ENCODE measurements at places on chromosomes 7 and 10.
A peak's percentile ranks its signal among the peaks of the same experiment; 100 is the strongest.

DNA sequence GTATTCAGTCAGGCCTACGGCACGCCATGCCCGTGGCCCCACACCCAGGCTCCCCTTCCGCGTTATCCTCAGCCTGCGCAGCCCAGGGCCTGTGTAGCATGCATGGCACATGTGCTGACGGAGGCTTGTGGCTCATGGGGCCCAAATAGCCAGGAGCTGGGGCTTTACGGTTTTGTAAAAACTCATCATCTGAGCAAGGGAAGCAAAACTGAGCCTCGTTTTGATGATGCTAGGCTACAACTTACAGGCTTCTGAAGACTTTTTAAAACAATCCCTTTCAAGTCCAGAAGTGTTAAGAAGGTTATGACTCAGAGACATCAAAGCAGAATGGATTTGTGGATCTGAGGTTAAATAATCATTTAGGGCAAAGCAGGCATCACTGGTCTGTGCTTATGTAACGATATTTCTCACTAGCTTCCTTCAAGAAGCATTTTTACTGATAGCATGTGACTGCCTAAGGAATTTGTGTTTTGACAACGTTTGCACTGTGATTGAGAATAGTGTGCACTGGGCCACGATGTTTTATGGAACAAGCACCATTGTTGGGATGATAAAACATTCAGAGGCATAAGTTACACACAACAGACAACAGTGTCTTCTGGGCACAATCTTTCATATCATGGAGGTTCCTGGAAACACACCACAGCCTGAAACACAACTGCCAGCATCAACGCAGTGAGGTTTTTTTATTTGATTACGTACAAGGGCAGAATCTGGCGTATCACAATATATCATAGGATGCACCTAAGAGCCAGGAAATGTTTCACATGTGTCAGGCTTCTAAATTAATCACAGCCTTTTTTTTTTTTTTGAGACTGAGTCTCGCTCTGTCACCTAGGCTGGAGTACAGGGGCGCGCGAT lies 274.3 kb downstream of the CCDC3 start:
- no peak for DNase-seq

- DNase-seq, result peak; percentile 37
Measured at GRCh38 chr10:80535671-80536360, 1.9 kb upstream of the SH2D4B start.

- DNase-seq, result no peak
Measured at GRCh38 chr7:98855610-98856422, 14.0 kb downstream of the TMEM130 start.

- DNase-seq, result no peak
Measured at GRCh38 chr7:1554333-1555045, 1.5 kb downstream of the TMEM184A start.

DNA sequence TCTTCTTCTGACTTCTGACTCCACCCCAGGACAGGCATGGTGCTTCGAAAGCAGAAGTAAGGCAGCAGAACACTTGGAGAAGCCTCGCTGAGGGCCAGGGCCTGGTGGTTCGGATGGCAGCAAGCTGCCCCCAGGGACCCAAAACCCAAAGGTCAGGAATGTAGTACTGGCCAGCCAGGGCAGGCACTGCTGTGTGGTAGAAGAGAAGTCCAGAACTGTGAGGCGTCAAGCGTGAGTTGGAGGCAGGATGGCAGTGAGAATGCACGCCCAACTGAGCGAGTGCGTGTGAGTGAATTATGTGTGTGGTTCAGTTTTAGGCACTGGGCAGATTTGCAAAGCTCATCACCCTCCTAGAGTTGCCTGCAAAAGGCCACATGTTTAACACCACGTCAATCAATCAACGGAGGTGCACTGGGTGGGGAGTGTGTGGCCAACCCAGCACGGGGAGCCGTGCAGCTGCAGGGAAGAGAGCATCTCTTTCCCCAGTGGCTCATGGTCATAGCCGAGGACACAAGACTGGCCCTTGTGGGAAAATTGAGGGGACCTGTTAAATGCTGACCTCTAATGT lies 144.3 kb downstream of the KCNMA1 start:
- no peak for DNase-seq

DNA sequence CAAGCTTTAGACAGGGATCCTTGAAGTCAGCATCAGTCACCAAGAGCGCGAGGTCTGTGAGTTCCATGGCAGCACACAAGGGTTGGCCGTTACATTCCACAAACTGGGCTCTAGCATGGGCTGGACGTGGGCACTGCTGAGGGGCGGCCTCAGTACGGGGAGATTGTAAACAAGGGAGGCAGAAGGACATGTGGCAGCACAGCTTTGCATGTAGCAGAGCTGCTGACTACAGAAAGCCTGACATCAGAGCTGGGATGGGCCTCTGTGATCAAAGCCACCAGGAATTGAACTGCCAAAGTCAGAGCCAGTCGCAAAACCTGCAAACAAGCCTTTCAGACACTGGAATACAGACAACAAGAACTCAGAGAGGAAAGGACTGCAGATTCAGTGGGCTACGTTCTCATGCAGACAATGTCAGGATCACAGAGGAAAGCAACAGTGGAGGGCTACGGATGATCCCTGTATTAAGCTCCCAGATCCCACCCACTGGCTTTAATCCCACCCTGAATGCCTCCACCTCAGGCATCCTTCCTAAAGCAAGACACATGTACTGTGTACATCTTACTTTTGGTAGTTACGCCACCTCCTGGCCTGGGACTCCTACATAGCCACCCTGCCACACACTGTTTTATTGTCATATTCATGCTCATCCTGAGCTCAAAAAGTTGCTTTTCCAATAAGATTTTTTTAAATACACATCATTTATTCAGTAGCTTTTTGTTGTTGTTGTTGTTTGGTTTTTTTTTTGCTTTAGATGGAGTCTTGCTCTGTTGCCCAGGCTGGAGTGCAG lies 291.1 kb upstream of the IMMP2L start:
- no peak for DNase-seq

GRCh38 chr10:79277579-79278269 lies 69.5 kb upstream of the PPIF start:
- DNase-seq, result no peak

- DNase-seq, result no peak
Measured at GRCh38 chr7:129515381-129515780, 13.1 kb downstream of the SMKR1 start.

GRCh38 chr10:27687326-27687725 lies 58.3 kb downstream of the MKX start:
- DNase-seq, result no peak

- DNase-seq, result no peak
Measured at GRCh38 chr7:37833818-37834146, 14.6 kb upstream of the NME8 start.

DNA sequence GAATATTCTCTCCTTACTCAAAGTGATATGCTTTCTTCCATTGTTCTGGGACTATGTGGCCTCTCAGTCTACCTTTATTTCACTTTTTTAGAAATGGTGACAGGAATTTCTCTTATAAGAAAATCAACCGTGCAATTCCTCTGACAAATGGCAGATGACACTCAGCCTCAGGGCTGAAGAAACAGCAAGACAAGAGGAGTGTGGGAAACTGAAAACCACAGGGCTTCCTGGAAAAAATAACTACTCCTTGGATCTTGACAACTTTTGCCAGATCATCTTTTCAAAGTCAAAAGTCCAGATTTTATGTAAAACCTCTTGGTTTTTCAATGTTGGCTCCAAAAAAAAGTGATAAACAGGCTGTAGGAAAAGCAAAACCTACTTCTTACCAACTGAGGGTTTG lies 121.5 kb downstream of the TYW1B start:
- no peak for DNase-seq

GRCh38 chr7:105101864-105102263 lies 87.9 kb downstream of the KMT2E start:
- no peak for DNase-seq

GRCh38 chr7:22066522-22066921 lies 120.8 kb upstream of the CDCA7L start:
- no peak for DNase-seq

DNA sequence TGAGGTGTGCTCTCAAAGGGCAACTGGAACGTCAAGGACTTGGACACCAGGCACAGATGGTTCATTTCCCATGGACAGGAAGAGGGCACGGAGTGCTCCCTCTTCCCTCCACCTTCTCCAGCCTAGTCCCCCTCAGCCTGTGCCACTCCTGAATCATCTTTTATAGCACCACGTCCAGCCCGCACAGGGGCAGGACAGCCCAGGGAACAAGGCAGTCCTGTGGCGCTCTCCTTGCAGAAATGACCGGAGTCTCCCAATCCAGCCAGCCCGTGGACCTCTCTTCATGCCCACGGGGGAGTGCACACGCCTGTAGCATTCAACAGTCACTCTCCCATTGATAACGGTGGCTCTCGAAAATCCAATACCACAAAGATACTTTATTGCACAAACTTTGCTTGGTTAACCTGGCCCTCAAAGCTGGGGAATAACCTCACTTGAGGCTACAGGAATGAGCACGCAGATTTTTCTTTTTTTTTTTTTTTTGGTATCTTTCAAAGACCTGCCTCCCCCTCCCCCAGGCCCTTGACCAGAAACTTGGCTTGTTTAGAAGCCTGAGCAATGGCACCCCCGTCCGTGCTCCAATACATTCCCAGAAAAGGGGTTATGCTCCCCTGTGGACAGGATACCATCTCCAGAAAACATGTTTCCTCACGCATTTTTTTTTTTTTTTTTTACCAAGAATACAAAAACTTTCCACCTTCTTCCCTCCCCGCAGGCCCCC lies 733 bp downstream of the PRKCQ start:
- DNase-seq, result no peak

GRCh38 chr7:156218544-156219306 lies 406.5 kb upstream of the SHH start:
- DNase-seq, result no peak

DNA sequence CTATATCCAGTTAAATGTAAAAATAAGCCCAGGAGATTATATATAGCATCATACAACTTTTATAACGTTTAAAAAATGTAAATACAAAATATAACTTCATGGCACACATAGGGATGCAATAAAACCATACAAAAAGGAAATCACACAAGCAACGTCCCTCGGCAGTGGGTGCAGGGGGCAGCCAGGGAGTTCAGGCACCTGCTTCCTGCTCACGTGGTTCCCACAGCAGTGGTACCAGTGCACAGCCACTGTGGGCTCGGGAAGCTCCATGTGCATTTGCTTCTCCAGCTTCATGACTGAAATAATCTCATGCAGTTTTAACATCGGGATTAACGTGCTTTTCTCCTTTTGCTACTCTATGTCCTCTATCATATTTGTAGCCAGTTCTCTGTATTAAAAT lies 255.5 kb upstream of the CXCL12 start:
- no peak for DNase-seq

- DNase-seq, result no peak
Measured at GRCh38 chr7:42127232-42127622, 109.8 kb downstream of the GLI3 start.

DNA sequence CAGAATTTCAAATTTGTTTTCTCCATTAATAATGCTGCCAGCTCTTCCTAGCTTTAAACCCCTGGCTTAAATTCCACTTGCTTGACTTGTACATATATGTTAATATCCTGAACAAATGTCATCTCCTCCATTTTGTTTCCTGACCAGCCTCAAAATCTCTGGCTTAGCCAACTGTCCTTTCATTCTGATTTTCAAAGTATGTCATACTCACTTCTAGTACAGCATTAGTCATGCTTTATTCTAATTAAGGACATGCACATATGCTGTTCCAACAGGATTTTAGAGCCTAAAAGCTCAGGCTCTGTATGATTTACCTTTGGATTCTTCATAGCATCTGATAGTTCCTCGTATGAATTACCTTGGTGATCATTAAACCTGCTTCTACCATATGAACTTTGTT lies 158.3 kb downstream of the ZNF438 start:
- DNase-seq, result no peak

DNA sequence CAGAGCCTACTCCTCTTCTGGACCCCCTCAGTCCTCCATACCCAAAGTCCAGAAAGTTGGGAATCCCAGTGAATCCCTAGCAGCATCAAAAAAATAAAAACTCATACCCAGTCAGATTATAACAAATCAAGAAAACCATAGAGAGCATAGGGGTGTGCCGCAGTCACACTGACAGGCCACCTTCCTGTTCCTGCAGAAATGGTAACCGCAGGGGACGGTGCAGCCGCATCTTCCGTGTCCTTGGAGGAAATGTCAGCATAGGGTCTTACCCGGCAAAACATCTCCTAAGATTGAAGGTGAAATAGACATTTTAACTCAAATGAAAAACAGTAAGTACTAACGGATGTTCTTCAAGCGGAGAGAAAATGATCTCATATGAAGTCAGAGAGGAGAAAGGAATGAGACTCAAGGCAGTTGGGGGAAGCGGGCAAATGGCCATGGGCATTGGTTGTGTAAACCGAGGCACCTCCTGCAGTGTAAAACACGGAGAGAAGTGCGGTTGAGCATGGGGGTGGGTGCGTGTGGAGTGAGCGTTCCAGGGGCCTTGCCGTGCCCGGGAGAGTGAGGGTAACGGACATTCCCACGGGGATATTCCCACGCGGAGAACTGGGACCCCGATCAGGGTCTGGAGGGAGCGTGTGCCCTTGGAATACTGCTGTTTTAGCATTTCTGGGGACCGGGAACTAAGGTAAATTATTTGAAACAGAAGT lies 110.8 kb downstream of the NKX6-2 start:
- no peak for DNase-seq

DNA sequence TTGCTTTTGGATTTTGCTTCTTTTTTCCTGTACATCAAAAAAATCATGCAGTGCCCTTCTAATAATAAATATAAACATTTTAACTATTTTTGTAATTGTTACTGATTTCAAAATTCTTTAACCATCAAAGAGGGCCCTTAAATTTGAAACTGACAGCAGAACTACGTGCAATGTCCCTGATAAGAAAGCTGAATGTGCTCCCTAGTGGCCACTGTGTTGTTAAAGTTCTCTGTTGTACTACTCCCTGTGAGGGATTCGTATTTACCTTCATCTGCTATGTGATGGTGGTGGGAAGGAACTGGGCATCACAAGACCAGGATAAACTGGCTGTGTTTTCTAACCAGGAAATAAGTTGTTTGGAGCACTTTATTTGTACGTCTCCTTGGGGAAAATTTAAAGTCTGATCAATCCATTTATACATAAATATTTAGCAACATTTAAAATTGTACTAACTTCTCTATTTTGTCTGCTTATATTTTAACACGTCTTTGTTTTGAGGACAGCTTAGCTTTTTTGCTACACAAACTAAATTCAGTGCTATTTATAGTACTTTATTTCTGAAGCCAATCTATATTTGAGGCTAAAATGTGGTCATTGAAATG lies 322.4 kb downstream of the HGF start:
- no peak for DNase-seq

- peak; percentile 64 for DNase-seq
Measured at GRCh38 chr7:131607291-131608115, 51.1 kb upstream of the PODXL start.

DNA sequence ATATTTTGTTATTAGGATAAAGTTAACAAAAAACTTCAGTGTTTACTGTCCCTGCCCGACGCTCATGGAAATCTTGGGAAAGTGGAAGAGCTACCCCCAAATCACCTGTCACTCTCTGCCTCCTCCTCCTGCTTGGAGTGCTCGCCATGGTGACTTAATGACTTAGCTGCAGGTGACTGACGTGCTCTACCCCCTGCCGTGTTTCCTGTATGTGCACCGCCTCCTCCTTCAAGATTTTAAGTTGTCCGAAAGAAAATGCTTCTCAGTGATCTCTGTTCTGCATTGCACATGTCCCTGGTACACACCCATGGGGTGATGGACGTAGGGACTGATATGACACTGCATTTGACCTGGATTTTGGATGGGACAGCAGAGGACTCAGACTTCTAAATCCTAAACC lies 338.8 kb upstream of the SHH start:
- no peak for DNase-seq
